ENCODE measurements at places on chromosomes 6 and 20.

DNA sequence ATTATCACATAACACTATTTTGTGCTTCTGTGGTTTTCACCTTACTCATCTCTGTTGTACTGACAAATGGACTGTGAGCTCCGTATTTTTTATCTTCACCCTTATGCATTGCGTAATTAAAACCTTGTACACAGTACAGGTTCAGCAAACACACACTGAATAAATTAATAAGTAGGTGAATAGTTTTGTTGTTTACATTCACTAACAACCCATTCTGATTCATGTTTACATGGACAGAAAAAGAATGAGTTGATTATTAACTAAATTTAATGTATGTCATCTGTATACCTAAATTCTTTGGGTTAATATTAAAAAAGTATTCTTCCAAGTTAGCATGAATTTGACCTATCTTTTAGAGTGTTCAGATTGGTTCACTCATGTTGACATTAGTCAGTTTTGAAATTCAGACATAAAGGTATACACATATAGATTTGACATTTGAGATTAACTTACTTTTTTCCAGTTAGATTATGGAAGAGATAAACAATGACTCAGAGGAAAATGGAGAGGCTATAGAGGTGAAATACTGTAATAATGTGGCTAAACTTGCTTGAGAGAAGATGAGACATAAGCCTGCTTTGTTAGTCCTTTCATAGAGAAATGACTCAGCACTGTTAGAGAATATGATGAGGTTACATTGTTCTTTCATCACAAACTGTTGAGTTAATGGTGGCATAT lies 541.7 kb upstream of the FLRT3 start:
- no peak for DNase-seq

DNA sequence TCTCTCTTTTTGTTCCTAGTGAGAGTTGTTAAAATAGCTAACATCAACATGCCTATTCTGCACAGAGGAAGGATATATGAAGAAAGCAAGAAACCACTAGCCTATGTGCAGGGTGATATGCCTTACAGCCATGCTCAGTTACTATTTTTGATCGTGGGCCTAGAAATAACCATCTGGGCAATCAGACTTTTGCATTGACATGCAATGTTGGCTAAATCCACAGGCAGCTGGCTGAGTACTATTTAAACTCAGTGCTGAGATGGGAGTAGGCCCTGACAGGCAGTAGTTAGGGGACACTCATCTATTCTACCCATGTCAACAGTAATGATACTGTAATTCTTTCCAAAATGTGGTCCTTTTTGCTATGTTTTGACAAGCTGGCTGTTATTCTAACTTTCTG lies 89.6 kb downstream of the HDGFL1 start:
- DNase-seq: no peak

DNA sequence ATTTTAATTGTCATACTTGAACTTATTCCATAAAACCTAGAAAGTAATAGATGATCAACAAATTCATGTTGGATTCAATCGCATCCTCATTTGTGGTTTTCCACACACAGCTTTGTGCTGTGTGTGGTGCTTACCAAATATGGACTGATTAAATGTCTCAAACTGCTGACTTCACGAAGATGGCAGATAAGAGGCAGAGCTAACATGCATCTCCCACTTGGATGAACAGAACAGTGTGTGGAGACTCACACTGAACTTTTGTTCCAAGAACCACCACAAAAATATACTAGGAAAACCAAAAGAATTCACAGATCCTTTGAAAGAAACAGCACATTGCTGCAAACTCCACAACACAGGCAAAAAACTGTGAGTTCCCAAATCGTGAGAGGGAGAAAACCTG lies 603.7 kb downstream of the TENT5A start:
- DNase-seq: no peak

GRCh38 chr6:109507490-109508072 lies 24.6 kb upstream of the ZBTB24 start:
- no peak for DNase-seq

- DNase-seq: no peak
Measured at GRCh38 chr6:20722455-20722854, 188.2 kb downstream of the CDKAL1 start.

DNA sequence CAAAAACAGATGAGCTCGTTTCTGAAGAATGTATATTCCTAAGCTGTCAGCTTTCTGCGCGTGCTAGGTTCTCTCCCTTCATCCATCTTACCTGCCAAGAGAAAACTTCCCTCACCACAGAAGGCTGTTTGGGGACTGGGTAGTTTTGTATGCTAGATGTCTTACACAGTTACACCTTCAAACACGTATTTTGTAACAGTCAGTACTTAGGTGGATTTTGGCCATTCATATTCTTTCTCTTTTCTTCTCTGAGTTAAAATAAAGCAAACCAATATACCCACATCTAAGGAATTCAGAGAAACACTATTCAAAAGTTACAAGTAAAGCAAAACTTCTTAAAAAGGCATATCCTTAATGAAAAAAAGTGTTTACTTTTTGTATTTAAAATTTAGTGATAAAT lies 35.6 kb upstream of the PRDM1 start:
- no peak for DNase-seq

Measured in GDM1 (cell line).